ENCODE measurements at places on chromosomes 3 and 15.

GRCh38 chr15:57298843-57299550 lies 77.3 kb upstream of the CGNL1 start:
- no peak for DNase-seq

- no peak for DNase-seq
Measured at GRCh38 chr3:68306571-68306970, 625.8 kb downstream of the TAFA4 start.

GRCh38 chr3:94115482-94115881 lies 52.6 kb downstream of the NSUN3 start:
- DNase-seq, result peak; percentile 91

- no peak for DNase-seq
Measured at GRCh38 chr15:49490966-49491365, 67.9 kb downstream of the FGF7 start.

- DNase-seq, result no peak
Measured at GRCh38 chr15:88385078-88385700, 82.0 kb downstream of the MRPL46 start.

GRCh38 chr15:90049030-90049429 lies 47.9 kb downstream of the ZNF710 start:
- no peak for DNase-seq

DNA sequence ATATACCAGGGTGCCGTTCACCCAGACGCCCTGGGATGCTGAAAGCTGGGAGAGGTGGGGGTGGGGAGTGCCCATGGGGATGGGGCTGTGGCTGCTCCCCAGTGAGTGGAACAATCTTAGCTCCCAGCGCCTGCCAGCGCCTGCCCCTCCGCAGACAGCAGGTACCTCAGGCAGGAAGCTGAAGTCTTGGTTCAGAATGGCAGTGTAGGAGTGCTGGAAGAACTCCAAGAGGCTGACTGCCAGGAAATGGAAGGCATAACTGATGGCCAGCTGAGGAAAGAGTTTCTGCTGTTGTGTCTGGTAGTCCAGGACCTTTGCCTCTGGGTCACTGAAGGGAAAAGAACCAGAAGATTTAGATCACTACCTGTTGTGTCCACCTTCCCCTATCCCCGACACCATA lies 8.4 kb downstream of the ACOX2 start:
- peak; percentile 65 for DNase-seq

DNA sequence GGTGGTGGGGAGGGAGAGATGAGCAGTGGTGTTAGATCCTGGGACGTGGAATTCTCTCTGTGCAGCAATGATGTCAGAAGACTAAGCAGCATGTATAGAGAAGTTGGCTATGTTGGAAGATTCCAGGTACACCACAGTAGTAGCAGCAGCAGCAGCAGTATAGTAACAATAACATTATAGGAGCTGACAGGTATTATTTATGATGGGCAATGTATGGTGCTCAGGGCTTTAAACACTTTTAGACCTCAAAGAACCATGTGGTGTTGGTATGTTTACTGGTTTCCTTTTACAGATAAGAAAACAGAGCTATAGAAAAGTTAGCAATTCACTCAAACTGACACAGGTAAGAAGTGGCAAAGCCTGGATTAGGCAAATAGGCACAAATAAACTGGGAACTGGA lies 103.9 kb downstream of the CCNL1 start:
- DNase-seq, result no peak

GRCh38 chr3:182083112-182083511 lies 371.4 kb downstream of the SOX2 start:
- DNase-seq, result no peak

- no peak for DNase-seq
Measured at GRCh38 chr15:53437366-53437765, 322.1 kb downstream of the WDR72 start.

DNA sequence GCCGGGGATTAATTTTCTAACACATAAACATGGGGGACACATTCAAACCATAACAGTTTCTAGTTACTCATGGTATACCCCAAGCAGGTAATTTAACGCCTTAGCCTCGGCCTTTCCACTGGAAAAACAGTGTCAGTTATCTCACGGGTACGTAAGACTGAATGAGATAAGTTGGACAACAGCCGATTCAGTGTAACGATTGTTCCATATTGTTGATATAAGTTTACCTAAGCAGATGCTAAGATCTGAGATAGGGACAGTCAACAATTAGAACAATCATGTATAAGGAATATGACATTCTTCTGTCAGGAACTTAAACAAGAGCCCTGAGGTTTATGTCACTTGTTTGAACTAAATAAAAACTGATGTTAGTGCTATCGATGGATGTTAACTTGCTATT lies 130.8 kb downstream of the GHSR start:
- DNase-seq, result no peak

DNA sequence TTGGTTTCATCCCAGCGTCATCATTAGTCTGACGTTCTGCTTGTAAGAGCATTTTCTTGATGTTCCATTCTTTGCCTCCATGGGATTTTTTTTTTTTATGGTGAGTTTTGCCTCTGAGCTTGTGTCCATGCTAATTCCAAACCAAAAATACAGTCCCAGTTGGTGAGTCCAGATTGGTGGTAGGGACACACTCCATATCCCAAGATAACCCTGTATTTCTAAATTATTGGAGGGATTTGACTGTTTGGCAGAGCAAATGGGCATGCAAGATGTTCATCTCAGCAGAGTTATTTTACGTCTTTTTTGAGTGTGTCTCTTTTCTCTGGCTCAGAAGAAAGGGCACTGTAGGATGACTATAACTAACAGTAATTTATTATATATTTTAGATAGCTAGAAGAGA lies 526.8 kb upstream of the CFAP20DC start:
- peak; percentile 29 for DNase-seq

DNA sequence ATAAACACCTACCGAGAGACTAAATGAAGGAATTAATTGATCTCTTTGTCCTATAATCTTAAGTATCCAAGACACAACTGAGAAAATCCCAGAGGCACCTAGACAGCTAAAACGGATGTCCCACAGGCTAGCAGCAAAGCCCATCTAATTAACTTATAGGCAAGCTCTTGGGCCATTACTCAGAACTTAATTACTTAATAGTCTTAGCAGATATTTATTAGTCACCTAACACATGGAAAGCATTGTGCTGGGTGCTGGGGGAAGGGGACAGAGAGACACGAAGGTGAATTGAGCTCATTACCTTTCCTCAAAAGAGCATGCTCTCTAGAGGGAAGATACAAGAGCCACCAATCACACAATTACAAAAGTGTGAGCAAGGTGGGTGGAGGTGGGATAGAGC lies 189.8 kb upstream of the PROK2 start:
- no peak for DNase-seq

GRCh38 chr3:179036226-179036625 lies 35.4 kb downstream of the ZMAT3 start:
- no peak for DNase-seq

- no peak for DNase-seq
Measured at GRCh38 chr15:67135494-67135893, 70.1 kb downstream of the SMAD3 start.

DNA sequence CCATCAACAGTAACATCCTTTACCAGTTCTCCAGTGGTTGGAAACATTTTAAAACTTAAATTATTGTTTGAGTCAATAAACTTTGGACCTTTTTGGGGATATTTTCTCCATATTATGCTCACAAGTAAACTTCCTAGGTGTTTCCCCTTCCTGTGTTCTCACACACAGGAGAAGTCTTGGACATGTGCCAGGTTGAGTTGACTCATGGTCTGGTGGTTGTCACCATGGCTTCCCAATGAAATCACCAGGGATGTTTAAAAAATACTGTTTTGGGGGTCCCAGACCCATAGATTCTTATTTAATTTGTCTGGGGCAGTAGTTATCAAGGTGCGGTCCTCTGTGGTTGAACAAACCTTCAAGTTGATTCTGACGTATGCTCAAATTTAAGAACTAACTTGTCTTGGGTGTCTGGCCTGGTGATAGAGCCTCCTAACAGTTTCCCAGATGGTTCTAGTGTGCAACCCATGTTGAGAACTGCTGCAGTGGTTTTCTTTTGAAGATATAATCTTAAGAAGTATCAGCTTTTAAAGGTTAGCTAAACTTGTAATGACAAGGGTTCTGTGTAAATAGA lies 291.8 kb downstream of the EDEM1 start:
- DNase-seq, result no peak

- no peak for DNase-seq
Measured at GRCh38 chr3:135075157-135075556, 280.1 kb downstream of the EPHB1 start.

- DNase-seq, result no peak
Measured at GRCh38 chr15:40407330-40407990, 1.9 kb downstream of the IVD start.

DNA sequence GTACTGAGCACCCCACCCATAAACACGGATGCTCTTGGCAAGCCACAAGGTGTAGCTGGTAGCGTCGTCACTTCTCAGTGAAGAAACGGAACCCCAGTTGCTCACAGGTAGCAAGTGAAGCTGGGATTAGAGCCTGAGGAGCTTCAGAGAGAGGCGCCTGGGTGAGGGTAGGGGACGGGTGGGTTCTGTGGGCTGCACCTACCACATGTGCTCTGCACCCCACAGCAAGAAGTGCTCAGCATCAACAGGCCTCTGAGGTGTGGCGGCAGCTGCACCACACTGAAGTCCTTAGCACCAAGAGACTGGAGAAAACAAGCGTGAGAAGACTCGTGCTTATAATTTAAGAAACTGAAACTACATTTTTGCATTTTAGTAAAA lies 9.8 kb downstream of the MAP6D1 start:
- DNase-seq, result no peak

DNA sequence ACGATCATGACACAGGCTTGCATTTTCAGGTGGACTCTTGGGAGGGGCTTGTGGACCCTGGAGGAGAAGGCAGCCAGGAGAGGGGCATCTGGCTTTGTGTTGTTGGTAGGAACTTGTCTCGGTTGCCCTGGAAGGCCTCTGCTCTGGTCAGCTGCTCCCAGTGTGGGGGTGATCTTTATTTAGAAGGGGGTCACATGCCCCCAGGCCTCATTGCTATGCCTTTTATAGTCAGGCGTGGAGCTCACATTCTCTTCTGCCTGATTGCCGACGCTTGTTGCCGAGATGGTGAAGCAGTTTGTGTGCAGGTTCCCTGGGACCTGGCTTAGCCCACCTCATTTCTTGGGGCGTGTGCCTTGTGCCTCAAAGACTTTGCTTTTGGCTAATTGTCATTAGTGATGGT lies 66.6 kb downstream of the IGF1R start:
- no peak for DNase-seq

Data from G401 (cell line).